ENCODE measurements at places on chromosomes 4 and X.
A peak's percentile ranks its signal among the peaks of the same experiment; 100 is the strongest.

DNA sequence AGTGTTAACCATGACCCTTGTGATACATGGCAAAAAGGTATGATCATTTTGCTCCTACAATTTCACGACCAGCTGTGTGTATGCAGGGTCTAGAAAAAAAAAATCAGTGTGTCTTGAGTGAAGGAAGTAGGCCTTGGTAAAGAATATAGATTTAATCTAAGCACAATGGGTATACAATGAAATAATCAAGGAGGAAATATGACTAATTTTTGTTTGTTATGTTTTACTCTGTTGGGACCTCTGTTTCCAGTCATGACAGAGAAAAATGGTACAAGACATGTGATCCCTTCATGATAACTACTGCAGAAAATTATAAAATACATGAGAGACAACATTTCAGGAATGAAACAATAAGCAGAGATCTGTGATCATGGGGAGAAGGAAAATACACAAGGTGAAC, 835.5 kb downstream of the PDHA2 start:
- no peak for DNase-seq

- peak; percentile 28 for DNase-seq
These were observed 70.5 kb downstream of the RPS3A start for GRCh38 chr4:151169900-151170299.

DNA sequence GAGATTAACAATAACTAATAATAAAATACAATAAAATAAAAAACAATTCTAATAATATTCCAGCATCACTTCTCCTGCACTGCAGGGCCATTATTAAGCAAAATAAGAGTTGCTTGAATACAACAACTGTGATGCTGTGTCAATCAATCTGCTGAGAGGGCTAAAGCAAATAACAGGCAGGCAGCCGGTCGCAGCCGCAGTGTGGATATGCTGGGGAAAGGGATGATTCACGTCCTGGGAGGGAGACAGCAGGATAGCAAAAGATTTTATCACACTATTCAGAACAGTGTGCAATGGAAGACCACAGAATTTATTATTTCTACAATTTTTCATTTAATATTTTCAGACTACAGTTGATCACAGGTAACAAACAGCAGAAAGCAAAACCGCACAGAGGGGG, 76.5 kb upstream of the SMARCAD1 start:
- DNase-seq: no peak

DNA sequence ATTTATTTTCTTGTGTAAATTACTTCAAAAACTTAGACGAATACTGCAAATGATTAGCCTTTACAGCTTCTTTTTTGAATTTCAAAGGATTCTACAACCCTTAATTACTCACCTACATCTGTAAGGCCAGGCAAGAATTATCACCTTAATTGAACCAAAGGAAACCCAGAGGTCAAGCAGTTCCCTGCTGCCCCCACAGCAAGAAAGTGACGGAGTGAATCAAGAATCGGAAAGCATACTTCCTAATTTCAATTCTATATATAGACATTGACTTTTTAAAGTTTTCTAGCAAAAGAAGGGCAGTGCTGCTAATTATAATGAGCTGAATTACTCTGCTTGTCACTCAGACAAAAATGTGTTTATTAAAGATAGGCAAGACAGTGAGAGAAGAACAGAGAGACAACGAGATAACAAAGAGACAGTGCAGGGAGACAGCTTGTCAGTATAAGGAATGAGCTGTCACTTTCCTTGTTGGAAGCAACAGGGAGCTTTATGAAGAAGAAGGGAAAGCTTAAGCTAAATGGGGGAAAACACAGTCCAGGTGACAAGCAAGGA, 47.5 kb upstream of the SPANXN4 start:
- no peak for DNase-seq

DNA sequence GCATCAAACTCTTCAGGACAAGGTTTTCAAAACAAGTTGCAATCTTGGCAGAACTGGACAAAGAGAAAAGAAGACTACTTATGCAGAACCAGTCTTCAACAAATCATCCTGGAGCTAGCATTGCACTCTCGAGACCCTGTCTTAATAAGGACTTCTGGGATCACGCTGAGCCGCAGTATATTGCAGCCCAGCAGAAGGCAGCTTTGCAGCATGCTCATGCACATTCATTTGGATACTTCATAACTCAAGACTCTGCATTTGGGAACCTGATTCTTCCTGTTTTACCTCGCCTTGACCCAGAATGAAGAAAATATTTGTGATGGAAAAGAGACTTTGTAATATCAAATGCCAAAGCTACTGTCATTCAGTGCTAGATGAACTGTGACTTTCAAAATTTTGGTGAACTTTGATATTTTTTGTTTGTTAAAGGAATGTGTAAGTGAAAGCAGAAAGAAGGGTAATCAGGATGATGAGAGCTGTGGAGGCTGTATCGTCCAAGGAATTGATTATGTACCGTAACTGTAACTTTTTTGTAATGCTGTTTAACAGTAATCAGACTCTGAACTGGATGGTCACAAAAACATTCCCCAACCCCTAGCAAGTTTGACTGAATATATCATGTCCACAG, 27.2 kb downstream of the HSPA4L start:
- peak; percentile 1 for DNase-seq

DNA sequence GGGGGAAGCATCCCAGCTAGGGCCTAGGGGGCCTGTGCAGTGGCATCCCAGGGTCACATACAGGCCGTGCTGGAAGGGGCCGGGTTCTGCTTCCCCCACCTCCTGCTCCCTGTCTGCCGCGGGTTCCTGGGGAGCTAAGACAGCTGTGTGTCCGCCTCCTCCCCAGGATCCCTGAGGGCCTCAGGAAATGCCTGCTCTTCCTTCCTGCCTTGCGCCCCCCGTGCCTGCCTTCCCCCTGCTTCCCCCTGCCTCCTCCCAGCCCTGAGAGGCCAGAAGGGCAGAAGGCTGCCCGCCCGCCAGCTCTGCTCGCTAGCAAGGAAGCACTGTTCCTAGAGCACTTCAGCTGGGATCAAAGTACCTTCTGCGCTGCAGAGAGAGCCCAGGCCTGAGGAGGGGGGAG, 2.9 kb upstream of the BGN start:
- no peak for DNase-seq

GRCh38 chr4:11878241-11878640, 449.5 kb upstream of the HS3ST1 start:
- DNase-seq: no peak

DNA sequence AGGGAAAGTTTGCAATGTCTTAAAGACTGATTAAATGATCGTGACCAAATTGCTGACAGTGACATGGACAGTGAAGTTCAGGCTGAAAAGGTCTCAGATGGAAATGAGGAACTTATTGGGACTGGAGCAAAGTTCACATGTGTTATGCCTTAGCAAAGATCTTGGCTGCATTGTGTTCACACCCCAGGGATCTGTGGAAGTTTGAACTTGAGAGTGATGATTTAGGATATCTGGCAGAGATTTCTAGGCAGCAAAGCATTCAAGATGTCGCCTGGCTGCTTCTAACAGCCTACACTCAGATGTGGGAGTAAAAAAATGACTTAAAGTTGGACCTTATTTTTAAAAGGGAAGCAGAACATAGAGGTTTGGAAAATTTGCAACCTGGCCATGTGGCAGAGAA, 21.4 kb downstream of the SCARB2 start:
- no peak for DNase-seq

DNA sequence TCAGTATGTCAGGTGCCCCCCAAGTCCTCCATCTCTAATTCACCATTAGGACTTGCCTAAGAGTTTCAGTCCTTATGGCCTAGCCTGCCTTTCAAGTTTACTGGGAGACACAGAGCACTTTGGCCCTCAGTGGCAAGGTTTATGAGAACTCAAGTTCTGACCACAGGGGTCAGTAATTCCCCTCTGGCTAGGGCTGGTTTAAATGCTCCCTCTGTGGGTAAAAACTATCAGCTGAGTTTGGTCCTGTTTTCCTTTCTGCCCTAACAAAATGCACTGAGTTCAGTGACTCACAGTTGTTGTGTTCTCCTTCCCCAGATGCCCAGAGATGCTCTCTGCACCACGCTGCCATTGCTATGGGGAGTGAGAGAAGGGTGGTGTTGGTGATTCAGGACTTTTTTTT, 163.2 kb downstream of the RELL1 start:
- DNase-seq: no peak

- no peak for DNase-seq
These were observed 331.0 kb downstream of the PCDH7 start for GRCh38 chr4:31051151-31051550.

- no peak for DNase-seq
These were observed 393.7 kb upstream of the INTU start for GRCh38 chr4:127238956-127239475.

DNA sequence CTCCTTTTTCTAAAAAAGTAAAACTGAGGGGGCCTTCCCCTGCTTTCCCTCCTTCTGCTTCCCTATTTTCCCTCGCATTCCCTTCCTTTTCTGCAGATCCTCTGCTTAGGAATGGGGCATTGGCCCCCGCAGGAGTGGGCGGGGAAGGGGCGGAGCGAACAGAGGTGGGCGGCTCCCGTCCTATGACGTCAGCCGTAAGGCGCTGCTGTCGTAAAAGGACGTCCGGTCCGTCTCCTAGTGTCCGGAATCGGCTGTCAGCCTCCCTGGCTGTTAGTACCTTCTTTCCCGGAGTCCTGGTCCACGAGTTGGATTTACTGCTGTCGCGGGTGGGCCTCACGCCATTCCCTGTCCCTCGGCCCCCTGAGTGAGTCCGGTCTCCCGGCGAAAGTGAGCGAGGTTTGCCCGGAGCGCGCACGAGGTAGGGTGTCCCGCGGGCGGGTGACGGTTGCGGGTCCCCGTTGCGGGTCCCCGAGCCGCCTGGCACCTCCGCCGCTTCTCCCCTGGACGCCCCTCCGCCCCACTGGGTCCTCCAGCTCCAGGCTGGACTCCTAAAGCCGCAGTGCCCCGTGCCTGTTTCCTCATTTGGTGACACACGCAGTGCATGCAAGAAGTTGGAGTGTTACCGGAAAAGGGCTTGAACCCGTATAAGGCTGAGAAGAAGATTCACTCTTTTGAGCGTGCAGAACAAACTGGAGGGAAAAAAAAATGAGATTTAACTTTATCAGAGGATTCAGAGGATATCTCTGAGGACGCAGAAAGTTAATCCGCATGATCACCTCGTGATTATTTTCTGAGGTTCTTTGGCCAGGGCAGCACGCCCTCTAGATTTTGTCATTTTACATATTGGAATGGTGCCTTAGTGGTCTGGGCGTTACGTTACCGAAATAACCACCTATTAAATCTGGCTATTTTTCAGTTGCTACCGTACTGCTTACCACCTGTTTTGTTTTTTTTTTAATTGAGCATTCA, at the start of gene ZNF330:
Gene ZNF330, plus strand, starts transcription at position 205 of the 969 bp plus-strand sequence. CDS start 1,477 bp downstream, outside the sequence.
- peak; percentile 90 for DNase-seq

- DNase-seq: peak; percentile 89
These were observed 10.4 kb downstream of the OGT start for GRCh38 chrX:71543316-71543715.

- no peak for DNase-seq
These were observed 284.9 kb downstream of the RPA4 start for GRCh38 chrX:97168646-97169045.

All from fibroblast of skin of back (primary cell).